ENCODE measurements at places on chromosomes 11 and 22. TPM values are rescaled to one million over a fixed set of nuclear protein-coding genes. Genes with fewer than 3 reads are reported as not detected.

DNA sequence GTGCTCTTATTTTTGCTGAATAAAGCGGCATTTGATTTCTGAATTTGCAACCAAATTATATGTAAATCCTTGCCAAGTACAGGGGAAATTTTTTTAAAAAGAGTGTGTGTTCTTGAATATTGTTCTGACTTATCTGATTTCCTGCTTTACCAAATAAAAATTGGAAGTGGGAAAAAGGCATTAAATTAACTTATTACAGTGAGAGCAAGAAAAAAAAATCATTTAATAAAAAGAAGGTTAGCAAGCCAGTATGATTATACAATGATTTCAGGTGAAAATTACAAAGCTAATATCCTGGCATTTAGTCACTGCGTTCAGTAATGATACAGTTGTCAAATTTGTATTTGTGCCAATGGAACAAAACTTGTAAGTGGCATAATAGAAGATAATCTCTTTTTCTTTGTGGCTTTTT is 82.1 kb upstream of the PPARA start:
- no peak for DNase-seq

The ADM gene
- total RNA-seq, result 8.6 TPM

The ART5 gene
- not detected for total RNA-seq

DNA sequence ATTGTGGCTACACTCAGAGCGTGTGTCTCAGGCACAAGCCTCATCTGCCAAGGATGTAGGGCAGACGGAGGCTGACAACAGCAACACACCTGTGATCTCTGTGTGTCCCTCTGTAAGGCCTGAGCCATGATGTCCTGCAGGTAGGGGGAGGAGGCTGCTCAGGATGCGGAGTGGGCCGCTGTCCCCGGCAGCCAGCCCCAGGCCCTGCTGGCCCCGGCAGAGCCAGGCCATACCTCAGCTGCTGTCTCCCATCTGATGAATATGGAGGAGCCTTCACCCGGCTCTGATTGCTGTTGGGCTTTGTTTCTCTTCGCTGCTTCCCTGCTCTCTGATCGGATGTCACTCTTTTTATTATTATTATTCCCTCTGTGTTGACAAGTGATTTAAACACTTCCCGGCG is 83.6 kb upstream of the NCAM1 start:
- DNase-seq, result no peak

DNA sequence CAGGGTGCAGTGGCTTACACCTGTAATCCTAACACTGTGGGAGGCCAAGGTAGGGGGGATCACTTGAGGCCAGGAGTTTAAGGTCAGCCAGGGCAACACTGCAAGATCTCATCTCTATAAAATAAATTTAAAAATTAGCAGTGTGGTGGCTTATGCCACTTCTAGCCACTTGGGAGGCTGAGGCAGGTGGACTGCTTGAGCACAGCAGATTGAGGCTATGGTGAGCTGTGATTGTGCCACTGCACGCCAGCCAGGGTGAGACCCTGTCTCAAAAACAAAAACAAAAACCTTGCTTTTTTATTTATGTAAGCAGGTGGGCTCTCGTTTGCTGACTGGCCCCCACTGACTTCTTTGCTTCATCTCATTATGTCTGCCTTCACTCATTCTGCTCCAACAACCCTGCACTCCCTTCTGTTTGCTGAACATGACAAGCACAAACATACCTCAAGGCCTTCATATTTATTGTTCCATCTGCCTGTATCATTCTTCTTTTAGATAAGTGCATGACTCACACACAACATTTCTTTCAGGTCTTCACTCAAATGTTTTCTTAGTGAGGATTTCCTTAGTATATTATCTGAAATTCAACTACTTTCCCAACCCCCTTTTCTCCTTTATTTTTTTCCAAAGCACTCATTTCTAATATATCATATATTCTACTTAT is 32.4 kb upstream of the CLNS1A start:
- DNase-seq, result no peak

DNA sequence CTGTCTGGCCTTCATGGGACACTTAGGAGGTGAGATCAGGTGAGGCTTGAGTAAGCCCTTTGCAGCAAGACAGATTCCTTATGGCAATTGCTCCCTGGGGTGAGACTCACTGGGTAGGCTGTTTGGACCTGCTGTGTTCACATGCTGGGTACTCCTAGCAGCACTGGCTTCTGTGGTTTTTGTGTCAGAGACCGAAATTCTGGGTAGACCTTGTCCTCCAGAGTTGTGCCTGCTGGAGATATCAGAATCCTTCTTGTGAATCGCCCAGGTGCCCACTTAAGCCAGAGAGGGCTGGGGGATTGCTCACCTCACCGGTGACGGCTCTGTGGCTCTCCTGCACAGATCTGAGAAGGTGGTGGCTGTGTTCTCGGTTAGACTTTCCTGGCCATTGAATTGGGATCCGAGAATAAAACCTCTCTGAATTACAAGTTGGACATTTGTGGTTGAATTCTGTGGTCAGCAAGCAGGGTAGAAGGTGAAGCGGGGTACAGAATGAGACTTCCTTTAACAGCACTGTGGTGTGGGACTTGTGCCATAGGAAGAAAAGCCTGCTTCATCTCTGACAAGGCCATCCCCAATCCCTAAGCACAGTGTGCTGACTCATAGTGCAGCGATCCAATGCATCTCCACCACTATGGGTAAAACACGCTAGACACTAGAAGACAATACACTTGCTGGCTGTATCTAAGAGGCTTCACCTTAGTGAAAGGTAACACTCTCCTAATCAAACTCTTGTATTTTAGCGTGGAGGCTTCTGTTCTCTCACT is 52.5 kb upstream of the TTC12 start:
- DNase-seq, result no peak

The OR51E2 gene
- under 0.01 TPM for total RNA-seq

The H19 gene
- 9.8 TPM for total RNA-seq

Measured in frontal cortex (tissue), 4 donors.